IMR-90 (cell line): ENCODE measurements at places on chromosomes 1 and 21. TPM values are rescaled to one million over a fixed set of nuclear protein-coding genes. Genes with fewer than 3 reads are reported as not detected.

S100A2 gene
- total RNA-seq: 3.6 and 4.4 TPM in 2 replicates

GPR153 gene
- total RNA-seq: 1.7 and 1.8 TPM in 2 replicates

ARHGEF16 gene
- total RNA-seq: 0.18 TPM in 1 of 2 replicates, not detected in the other

PTGS2 gene
- total RNA-seq: 4.8 and 6.9 TPM in 2 replicates

KRTAP26-1 gene
- total RNA-seq: not detected in 2 replicates

TMPRSS3 gene
- total RNA-seq: not detected in 2 replicates

LCE3D gene
- total RNA-seq: not detected in 2 replicates

TXNIP gene
- 60.0 and 77.2 TPM in 2 replicates for total RNA-seq

- no peak for DNase-seq
Measured at GRCh38 chr21:46385846-46386733, 62.1 kb downstream of the PCNT start.

DNA sequence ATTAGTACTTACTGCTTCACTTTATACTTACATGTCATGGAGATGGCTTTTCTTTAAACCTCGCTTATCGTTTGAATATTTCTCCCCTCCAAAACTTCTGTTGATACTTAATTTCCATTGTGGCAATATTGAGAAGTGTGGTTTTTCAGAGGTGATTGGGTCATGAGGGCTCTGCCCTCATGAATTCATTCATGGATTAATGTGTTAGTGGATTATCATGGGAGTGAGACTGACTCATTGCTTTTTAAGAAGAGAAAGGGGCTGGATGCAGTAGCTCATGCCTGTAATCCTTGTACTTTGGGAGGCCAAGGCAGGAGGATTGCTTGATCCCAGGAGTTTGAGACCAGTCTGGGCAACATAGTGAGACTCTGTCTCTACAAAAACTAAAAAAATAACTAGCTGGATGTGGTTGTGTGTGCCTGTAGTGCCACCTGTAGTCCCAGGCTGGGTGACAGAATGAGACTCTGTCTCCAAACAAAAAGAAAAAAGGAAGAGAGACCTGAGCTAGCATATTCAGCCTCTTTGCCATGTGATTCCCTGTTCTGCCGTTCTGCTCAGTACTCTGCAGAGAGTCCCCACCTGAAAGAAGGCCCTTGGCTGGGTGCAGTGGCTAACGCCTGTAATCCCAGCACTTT lies 30.2 kb downstream of the RABGAP1L start:
- no peak for DNase-seq

DNA sequence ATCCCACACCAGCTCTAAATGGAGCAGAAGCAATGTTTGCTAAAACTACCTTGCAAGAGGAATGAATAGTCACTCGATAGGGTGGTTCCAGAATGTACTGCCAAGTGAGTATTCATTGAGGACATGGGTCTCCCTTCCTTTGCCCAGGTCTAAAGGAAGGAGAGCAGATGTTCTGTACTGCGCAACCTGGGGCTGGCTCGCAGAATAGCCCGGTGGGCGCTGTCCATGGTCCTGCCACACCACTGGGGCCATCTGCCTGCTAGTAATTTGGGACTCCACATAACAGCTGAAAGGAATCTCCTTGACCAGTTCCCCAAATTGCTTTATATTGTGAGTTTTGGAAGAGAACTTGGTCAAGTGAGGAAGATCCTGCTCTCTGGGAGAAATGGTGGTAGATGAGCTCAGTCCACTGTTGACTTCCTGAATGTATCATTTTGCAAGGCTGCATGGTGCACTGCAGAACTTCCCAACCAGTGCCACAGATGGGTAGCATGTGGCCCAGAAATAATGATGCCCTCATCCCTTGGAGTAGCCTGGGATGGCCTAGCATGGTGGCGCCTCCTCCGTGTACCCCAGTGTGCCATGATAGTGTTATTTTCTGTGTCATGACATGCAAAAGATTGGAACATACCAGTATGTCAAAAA lies 5.7 kb downstream of the SLC6A17 start:
- DNase-seq: peak; percentile 63

- DNase-seq: no peak
Measured at GRCh38 chr21:27108701-27109100, 141.8 kb upstream of the ADAMTS5 start.

DNA sequence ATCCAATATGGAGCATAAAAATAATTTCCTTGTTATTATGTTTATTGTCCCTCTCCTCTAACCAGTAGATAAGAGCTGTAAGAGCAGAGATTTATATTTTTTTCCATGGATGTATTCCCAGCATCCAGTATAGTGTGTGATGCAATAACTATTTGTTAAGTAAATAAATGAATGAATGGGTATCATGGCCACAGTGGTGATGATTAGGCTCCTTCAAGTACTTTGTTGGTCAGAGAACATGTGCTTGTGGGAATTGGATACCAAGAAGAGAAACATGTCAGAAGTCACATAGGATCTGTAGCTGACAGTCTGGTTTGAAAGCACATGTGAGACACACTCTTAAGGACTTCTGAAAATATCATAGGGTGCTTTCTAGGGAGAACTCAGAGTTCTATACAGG lies 588.5 kb downstream of the AGBL4 start:
- DNase-seq: no peak

DNA sequence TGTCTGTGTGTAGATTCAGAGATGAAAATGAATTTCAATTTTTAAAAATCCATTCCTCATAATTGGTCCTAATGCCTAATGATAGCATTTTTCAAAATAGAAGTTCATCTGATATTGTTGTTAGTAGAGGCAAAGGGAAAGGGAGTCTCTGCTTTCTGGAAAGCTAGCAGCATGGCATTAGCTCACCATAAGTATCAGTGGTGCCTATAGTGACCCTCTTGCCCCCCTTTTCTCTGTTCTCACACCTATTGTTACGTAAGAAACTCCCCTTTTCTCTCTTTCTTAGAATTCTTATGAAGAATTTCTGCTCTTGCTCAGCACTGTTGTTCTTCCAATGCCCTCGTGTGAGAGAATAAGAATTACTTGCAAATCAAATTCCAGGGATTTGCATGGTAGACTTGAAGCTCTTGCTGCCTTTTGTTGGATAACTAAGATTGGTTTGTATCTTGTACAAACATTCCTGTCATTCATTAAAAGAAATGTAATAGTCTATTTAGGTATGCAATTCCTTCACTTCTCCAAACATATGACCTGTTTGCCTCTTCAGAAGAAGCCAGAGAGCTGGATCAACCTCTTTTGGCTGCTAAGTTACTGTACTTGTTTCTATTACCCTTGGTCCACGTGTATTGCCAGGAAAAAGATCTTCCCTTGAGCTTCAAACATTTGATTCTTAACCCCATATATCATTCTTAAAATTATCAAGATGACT lies 69.2 kb upstream of the MAGI3 start:
- DNase-seq: peak; percentile 11

DNA sequence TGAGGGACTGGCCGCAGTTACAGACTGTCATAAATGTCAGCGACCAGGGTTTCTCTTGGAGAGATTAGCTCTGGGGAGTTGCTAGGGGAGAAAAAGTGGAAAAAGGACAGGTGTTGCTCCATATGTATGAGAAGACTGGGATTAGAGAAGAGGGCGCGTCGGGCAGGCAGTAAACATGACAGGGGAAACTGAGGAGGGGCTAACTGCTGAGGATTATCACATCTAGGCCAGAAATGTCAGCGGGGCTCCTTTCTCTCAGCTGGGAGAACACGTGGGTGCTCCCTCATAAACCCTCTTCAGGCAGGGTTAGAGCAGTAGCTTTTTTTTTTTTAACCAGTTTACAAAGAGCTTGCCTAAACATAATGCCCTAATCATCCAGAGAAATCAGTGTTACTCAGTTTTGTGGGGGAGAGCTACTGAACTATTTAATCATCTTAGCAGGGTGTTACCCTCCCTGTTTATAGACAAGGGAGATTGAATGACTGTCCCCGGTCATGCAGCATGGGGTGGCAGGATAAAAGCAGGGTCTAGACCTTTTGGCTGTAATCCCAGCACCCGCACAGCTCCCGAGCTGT lies 35.2 kb downstream of the ELAPOR1 start:
- DNase-seq: no peak

DNA sequence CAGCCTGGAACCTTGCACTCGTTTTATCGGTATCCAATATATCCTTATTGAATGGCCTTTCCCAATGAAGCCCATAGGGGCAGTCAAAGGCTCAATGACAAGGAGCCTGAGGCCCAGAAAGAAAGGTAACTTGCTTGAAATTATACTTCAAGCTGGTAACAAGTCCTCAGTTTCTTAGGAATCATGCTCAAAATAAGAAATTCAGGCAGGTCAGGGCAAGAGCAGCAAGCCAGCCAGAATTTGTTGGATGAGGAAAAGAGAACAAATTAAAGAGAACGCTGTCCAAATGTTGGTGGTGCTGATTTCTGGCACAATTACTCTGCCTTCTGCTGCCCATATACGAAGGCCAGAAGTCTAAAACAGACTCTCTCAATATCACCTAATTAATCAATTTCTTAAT lies 77.6 kb downstream of the DDX20 start:
- DNase-seq: peak; percentile 13

DNA sequence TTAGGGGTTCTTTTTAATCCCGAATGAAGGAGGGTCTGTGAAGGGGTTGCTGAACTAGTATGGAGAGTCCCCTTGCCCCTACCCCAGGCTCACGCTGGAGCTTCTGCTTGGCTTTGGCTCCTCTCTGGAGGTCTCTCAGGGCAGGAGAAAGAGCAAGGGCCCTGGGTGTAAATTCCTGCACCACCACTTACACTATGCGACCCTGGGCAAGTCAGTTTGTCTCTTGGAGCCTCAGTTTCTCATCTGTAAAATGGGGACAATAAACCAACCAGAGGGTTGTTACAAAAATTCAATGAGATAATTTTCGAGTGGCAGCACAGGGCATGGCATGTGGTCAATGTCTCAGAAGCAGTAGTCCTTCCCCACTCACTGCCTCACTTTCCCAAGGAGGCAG lies 11.4 kb downstream of the FOXO6 start:
- no peak for DNase-seq

GRCh38 chr1:45793942-45794604 lies 9.3 kb upstream of the MAST2 start:
- DNase-seq: no peak

- DNase-seq: no peak
Measured at GRCh38 chr1:209074575-209075250, 508.8 kb upstream of the CAMK1G start.

DNA sequence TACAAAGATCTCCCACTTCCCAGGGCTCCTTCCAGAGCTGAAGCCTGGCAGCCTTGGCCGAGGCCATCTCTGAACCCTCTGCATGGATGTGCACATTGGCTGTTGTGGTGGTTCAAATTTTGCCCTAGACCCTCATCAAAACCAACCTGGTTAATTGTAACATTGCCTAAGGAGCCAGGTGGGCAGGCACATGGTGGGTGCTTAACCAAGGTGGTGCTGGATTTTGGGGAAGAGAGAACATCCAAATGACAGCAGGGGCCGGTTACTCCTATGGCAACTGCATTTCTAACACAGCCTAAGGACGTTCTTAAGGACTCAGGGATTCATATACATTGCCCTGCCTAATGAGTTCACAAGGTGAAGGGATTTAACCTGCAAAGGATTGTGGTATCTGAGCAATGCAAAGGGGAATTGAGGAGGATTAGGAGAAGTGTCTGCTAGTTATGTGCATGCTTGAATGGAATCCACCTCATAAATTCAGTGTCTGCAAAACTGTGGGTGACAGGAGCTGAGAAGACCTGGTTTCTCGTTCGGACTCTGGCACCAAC lies 10.3 kb downstream of the RUNX1 start:
- DNase-seq: no peak

- no peak for DNase-seq
Measured at GRCh38 chr1:44389437-44389836, 15.6 kb upstream of the RNF220 start.

GRCh38 chr1:114023377-114023776 lies 44.1 kb downstream of the OLFML3 start:
- DNase-seq: no peak

DNA sequence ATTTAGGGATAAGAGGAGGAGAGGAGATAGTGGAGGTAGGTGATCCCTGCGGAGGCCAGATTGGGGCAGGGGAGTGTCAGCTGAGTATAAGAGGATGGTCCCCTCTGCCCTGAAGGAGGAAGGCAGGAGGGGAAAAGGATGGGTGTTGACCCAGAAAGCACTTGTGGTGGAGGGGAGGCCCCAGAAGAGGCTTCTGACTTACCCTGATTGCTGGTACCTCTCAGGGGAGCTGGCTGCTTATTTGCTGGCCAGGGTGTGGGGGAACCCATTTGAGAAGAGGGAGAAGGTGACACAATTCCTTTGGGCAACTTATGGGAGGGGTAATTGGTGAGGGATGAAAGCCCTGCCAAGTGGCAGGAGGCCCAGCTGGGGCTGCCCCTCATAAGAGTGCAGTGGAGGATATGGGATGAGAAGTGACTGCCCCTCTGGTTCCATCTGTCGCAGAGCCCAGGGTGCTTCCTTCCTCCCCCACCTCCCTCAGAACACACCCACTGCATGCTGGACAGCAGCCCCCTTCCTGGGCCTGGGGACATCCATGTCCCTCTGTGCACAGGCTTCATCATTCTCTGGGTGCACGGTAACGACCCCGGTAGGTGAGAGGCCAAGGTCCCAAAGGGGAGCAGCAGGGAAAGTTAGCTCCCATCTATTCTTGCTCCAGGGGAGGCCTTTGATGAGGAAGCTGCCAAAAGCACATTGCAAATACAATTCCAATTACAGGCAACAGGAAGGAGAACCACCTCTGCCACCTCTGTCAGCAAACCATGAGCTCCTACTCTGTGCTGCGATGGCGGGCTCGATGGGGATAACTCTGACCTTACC lies 1.4 kb upstream of the PCSK9 start:
- no peak for DNase-seq

DNA sequence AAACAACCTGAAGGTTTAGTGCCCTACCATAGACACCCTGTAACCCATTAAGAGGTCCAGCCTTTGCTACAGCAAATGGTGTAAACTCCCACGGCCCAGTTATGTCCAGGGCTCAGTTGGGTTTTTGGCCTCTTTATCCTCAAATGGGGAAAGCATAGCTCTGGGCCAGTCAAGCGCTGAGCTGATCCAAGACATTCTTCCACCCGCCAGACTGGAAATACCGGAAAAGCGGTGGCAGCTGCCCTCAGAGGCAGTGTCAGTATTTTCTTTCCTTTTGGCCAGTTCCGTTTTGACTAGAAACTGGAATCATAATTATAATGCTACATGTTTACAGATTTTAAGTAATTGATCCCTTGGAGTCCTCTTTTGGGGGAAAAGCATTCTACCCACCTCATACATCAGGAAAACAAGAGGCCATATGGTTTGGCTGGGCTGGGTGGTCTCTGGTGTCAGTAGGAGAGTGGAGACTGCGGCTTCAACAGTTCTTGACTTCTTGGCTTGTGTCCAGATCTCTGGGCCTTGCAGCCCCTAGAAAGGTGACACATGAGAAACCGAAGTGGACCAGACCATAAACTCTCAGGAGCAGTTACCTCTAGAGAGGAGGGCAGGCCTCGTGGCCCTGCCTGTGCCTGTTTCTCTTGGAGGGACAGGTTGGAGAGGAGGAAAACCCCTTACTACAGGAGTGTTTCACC lies 30.2 kb upstream of the CLDN14 start:
- no peak for DNase-seq

DNA sequence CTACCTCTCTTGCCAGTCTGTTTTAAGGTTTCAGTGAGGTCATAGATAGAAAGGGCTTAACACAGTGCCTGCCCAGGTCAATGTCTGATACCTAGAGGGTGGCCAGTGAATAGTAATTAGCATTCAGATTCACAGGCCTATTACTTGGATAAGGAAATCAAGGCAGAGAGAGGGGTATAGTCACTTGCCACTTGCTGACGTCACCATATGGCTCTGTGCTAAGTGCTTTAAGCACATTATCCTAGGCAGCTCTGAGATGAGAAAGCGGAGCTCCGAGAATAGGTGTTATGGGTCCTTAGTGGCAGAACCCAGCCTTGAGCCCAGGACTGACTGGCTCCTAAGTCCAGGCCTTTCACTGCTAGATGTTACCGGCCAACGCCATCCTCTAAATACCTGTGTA lies 51.5 kb upstream of the DAB1 start:
- no peak for DNase-seq

- no peak for DNase-seq
Measured at GRCh38 chr1:157033357-157033876, 12.1 kb downstream of the ARHGEF11 start.
